Left renal cortex interstitium (tissue), 4 donors: ENCODE measurements at places on chromosomes 4 and X. TPM values are rescaled to one million over a fixed set of nuclear protein-coding genes. Genes with fewer than 3 reads are reported as not detected.

Gene BEND4
- 1.1 TPM for polyA plus RNA-seq

Gene FAM9B
- polyA plus RNA-seq: 0.13 TPM

Gene PDGFRA
- 260 TPM for polyA plus RNA-seq

Gene MAGEB5
- polyA plus RNA-seq: not detected

Gene SULT1E1
- 543 TPM for polyA plus RNA-seq

Gene FDCSP
- 1.2 TPM for polyA plus RNA-seq

Gene CLDN34
- polyA plus RNA-seq: not detected

Gene VCX2
- not detected for polyA plus RNA-seq

Gene FRMD7
- polyA plus RNA-seq: 1.6 TPM

Gene MAGEB17
- polyA plus RNA-seq: 0.13 TPM

Gene FAM236C
- polyA plus RNA-seq: not detected

Gene RAP2C
- polyA plus RNA-seq: 40.0 TPM

Gene FGFR3
- 82.5 TPM for polyA plus RNA-seq

Gene RHOXF2
- polyA plus RNA-seq: not detected

Gene CSAG3
- polyA plus RNA-seq: not detected

Gene TRIM75
- not detected for polyA plus RNA-seq

Gene SPATA4
- 1.5 TPM for polyA plus RNA-seq

Gene NUDT11
- polyA plus RNA-seq: 15.4 TPM

Gene CXCL6
- 0.14 TPM for polyA plus RNA-seq

Gene PAGE2B
- polyA plus RNA-seq: not detected

Gene PLA2G12A
- 28.7 TPM for polyA plus RNA-seq

Gene PARM1
- 48.4 TPM for polyA plus RNA-seq

Gene IL13RA2
- polyA plus RNA-seq: 0.94 TPM

Gene DUSP21
- not detected for polyA plus RNA-seq

Gene TMEM31
- polyA plus RNA-seq: 1.2 TPM

Gene CFI
- 77.4 TPM for polyA plus RNA-seq

Gene SHROOM4
- polyA plus RNA-seq: 13.9 TPM

Gene RHOXF2B
- polyA plus RNA-seq: 0.14 TPM

Gene NDUFB11
- 116 TPM for polyA plus RNA-seq

Gene EOLA1
- polyA plus RNA-seq: 22.7 TPM

Gene HHIP
- polyA plus RNA-seq: 3.5 TPM

Gene SLC16A2
- polyA plus RNA-seq: 29.5 TPM

Gene MAGEA12
- not detected for polyA plus RNA-seq

Gene PPP4R3C
- not detected for polyA plus RNA-seq

Gene OTUD5
- 65.7 TPM for polyA plus RNA-seq

Gene IQCM
- polyA plus RNA-seq: not detected

Gene TCP11X1
- polyA plus RNA-seq: not detected

Gene ASB9
- polyA plus RNA-seq: 14.3 TPM

Gene PRDM5
- polyA plus RNA-seq: 18.8 TPM

Gene SSX2B
- polyA plus RNA-seq: not detected

Gene SLC25A53
- 9.4 TPM for polyA plus RNA-seq

Gene DGKK
- polyA plus RNA-seq: 8.4 TPM

Gene OCIAD2
- polyA plus RNA-seq: 212 TPM

Gene CT45A3
- polyA plus RNA-seq: not detected

Gene HSFX4
- 0.16 TPM for polyA plus RNA-seq

Gene TNMD
- polyA plus RNA-seq: 2.8 TPM

Gene GC
- 0.56 TPM for polyA plus RNA-seq

Gene NXF2
- not detected for polyA plus RNA-seq

Gene FAT1
- polyA plus RNA-seq: 257 TPM

Gene PABPC5
- polyA plus RNA-seq: 6.3 TPM

Gene HOPX
- polyA plus RNA-seq: 10.7 TPM

Gene SPRY1
- polyA plus RNA-seq: 88.2 TPM

Gene GPR101
- polyA plus RNA-seq: not detected

Gene PI4K2B
- polyA plus RNA-seq: 14.7 TPM

Gene HTN3
- polyA plus RNA-seq: not detected

Gene ADH1C
- 149 TPM for polyA plus RNA-seq

Gene PHOX2B
- polyA plus RNA-seq: 0.08 TPM

Gene ARMCX4
- 18.0 TPM for polyA plus RNA-seq

Gene RHOXF1
- polyA plus RNA-seq: 3.9 TPM

Gene FAT4
- 31.0 TPM for polyA plus RNA-seq
